ENCODE measurements at places on chromosomes 11 and 22.

GRCh38 chr11:13940907-13941256 is 21.6 kb upstream of the SPON1 start:
- DNase-seq = no peak

DNA sequence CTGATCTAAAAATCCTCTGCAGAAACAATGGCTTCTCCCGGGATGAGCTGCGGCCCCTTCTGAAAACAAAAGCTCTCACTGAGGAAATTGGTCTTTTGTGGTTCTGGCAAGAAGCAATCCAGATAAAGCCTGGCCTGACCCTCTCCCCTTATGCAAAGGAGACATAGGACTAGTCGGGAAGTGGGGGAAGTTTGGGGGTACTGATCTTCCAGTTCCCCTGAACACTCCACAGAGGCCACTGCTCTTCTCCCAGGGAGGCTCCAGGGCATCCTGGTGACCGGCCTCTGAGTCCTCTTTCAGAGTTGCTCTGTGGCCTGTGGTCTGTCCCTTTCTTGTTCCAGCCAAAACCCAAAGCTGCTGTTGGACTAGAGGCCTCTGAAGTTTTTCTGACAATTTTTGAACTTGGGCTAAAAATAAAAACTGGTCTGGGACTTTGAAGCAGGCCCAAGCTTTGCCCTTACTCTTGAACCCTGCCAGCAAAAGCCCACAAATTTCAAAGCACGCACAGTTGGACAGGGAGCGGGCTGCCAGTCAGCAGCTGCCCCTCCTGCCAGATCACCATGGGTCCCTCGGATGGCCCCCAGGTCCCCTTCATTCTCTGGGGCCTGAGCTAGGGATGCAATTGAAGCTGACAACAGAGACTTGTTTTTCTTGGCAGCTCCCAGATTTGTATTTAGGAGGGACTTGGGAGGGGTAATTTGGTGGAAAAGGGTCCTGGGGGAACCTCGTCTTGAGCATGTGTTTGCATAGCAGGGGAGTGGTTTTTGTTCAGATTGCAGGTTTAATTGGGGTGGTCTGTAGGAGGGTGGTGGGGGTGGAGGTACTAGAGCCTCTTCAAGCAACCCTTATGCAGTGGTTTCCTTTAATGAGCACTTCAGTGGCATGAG is 381.6 kb upstream of the CADM1 start:
- no peak for DNase-seq

DNA sequence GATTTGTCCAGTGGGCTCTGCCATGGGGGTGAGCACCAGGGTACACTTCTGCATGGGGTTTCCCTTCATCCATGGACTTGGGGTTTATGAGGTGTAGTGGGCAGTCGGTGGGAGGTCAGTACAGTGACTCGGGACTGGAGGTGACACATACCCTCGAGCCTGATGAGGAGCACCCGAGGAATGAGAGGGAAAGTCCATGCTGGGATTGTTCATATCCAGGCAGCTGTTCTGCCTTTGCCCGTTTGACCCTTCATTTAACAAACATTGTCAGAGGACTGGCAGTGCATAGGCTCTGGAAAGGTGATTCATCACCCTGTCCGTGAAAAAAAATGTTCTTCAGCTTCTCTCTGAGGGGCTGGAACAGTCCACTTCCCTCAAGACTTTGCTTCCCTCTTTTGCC is 2.7 kb downstream of the NAV2 start:
- no peak for DNase-seq

GRCh38 chr22:37497062-37497599 is 10.9 kb upstream of the MFNG start:
- peak; percentile 79 for DNase-seq

- no peak for DNase-seq
Measured at GRCh38 chr11:65104628-65105027, 7.0 kb upstream of the TM7SF2 start.

GRCh38 chr11:22666688-22667439 is 453 bp downstream of the GAS2 start:
- DNase-seq = no peak

DNA sequence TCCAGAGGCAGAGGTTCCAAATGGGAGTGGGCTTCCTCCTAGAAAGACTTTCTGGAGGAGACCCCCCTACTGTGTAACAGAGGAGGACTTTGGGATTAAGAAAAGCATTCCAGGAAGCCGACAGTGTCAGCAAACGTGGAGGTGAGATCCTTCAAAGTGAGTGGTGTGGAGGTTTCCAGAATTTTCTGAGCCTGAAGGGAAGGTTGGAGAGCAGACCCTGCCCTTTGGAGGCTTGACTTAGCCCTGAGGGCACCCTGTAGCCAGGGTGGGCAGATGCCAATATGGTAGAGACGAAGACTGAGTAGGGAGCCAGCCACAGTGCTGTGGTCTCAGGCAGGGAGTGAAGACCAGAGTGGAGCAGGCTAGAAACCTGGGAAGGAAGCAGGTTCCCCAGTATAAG is 1.8 kb upstream of the KLHL22 start:
- DNase-seq = no peak

DNA sequence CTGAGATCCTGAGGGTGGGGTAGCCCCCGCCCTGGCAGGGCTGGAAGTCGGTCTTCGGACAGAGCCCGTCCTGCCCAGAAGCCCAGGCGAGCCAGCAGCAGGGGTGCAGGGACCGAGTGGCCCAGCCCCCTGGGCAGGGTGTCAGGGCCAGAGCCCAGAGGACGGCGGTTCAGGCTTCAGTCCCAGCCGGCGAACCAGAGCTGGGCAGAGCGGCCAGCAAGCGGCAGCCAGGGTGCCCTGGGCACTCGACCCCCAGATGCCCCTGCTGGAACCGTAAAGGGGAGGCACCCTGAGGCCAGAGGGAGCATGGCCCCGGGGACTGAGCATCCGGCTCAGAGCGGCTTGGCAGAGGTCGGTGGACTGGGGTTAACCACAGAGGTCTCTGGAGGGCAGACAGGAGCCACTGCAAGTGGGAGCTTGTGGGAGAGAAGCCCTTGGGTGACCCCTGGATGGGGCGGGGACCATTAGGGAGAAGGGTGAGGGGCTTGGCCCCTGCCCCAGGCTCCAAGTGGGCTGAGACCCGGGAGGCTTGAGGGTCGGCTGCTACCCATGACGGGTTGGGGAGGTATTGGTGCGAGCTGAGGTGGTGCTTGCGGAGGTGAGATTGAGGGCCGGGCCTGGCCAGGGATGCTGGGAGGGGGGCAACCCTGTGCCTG is 15.9 kb downstream of the LSP1 start:
- DNase-seq = no peak

DNA sequence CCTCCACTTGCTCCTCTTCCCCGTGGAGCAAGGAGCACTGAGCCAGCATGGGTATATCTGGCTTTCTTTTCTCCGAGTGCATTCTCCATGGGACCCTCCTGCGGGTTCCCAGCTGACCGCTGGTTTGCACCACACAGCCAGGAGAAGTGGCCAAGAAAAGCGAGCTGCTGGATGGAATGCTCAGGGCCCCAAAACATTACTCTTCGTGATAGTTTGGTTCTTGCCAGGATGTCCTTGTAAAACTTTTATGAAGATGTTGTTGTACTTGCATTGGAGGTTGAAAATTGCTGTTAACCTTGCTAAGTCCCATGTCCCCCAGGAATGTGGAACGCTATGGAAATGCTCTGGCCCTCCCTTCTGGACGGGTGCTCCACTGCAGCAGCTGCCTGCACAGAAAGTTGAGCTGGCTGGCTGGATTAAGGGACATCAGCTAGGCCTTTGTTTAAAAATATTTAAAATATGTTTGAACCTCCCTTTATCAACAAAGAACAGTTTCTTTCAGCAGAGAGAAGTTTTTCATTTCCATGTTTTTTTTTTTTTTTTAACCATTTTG is 68.7 kb downstream of the ZNRF3 start:
- DNase-seq = no peak

- DNase-seq = no peak
Measured at GRCh38 chr11:75673977-75674582, 5.2 kb upstream of the MAP6 start.

DNA sequence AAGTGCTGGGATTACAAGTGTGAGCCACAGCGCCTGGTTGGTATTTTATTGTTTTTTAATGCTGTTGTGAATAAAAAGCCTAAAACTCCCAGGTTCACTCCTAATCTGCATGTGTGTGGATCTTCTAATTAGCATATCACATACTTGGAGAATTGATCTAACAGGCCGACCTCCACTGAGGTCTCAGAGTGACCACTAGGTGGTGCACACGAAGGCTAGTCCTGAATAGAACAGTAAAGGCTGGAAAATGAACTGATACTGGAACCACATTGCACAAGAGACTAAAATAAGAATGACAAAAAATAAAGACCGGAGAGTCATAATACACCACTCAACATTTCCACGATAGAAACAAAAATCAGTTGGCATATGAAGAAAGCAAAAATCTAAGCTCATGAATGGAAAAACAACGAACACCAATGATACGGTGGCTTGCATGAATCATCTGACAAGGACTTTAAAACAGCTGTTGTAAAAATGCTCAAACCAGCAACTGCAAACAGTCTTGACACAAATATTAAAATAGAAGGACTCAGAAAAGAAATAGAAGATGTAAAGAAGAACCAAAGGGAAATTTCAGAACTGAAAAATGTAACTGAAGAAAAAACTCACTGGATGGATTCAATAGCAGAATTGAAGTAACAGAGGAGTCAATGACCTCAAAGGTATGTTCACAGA is 19.2 kb downstream of the PIM3 start:
- DNase-seq = no peak

GRCh38 chr11:36409152-36409816 is 100.8 kb downstream of the TRAF6 start:
- no peak for DNase-seq

- DNase-seq = no peak
Measured at GRCh38 chr11:32420937-32421901, 14.1 kb downstream of the WT1 start.

DNA sequence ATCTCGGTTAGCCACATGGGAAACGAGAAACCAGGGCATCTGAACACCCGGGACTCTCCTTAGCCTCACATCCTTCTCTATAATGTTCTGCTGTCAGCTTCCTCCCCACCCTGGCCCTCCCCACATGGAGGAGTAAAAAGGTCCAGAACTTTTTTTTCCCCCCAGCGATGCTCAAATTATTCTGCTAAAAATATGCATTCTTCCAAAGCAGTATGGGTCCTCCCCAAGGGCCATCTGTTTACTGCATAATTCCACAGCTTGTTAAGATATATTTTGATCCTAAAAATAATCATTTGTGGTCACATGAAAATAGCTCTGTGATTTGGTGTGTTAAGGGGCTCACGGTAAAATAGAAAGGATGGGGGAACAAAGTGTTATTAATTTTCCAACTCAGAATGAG is 281.5 kb upstream of the NARS2 start:
- DNase-seq = no peak

DNA sequence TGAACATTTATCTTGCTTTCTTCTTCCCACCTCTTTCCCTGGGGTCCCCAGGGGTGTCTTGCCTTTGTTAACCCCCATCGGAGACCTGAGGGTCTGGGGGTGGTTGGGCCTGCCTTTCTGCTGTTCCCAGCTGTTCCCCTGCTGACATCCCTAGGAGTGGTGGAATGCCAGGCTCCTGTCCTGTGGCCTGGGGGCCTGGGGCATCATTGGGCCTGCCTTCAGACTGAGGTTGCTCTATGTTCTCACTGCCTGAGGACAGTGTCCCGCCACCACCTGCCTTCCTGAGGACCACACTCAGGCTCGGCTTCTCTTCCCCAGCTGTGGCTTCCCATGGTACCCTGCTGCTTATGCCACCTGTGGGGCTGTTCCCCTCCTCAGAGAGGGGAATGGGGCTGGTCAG is 1.1 kb upstream of the IL18BP start:
- DNase-seq = no peak

DNA sequence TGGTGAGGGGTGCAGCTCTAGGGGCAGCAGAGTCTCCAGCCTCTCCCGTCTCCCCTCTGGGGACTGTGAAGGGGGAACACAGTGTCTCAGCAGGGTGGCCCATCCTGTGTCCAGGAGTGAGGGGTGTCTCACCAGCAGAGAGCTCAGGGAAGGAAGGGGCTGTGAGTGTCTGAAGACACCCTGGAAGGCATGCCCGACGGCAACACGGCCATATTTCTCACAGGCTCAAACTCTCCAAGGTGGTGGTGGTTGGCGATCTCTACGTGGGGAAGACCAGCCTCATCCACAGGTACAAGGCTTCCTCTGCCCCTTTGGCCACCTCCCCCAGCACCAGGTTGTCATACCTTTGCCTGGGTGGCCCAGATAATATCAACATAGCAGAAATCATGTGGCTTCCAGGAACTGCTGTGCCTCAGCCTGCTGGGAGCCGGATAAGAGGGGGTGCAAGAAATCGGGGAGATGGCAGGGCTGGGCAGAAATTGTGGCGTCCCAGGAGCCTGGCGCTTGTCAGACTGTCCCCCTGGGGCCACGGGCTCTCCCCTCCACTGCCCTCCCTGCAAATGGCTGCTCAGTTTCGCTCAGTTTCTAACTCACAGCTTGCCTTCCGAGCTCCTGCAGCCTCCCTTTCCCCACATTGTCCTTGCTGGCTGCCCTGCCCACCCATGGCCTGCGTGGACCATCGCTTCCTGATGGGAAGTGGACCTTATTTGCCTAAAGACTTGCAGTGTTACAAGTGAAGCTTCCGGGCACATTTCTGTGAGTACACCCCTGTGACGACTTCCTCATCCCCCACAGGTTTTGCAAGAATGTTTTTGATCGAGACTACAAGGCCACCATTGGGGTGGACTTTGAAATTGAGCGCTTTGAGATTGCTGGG is 7.2 kb downstream of the RAB36 start:
- no peak for DNase-seq

DNA sequence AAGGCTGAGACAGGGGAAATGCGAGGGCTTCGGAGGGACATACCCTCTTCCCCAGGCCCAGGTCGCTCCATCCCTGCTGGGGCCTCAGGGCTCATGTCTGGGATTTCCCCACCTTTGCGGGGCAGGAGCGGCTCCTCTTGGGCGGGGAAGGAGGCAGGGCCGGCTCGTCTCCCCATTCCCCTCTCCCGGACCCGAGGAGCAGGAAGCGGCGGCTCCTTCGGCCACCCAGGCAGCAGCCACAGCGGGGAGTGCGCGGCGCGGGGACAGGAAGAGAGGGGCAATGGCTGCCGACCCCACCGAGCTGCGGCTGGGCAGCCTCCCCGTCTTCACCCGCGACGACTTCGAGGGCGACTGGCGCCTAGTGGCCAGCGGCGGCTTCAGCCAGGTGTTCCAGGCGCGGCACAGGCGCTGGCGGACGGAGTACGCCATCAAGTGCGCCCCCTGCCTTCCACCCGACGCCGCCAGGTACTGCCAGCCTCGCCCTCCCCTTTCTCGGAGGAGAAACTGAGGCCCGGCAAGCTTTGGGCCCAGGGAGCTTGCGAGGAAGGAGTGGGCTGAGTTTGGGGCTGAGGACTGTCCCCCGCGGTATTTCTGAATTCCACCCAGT is at the start of gene ANKK1:
Gene ANKK1, plus strand, starts transcription at position 175 of the 607 bp plus-strand sequence. Its CDS starts 106 bp downstream, at position 281.
- no peak for DNase-seq

DNA sequence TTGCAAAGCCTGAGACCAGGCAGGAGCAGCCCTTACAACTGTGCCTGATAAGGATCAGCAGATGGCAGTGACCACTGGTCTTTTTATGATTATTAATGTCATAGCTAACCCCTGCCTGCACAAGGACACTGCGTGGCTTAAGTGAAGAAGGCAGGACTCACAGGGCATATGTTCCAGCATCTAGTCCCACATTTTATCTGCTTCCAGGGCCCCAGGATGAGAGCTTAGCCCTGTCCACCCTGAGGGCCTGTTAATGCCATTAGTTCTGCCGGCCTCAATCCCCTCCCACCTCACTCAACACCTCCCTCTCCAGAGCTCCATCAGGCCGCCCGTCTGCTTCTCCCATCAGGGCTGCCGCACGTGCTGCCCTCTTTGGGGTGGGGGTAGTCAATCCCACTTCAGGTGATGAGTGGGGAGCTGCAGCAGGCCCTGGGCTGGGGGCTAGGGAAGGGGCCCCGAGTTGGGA is 33.1 kb upstream of the TSPAN18 start:
- no peak for DNase-seq

- no peak for DNase-seq
Measured at GRCh38 chr11:124376280-124376679, 8.0 kb downstream of the OR8B2 start.
